ENCODE measurements at places on chromosomes 4 and X.

DNA sequence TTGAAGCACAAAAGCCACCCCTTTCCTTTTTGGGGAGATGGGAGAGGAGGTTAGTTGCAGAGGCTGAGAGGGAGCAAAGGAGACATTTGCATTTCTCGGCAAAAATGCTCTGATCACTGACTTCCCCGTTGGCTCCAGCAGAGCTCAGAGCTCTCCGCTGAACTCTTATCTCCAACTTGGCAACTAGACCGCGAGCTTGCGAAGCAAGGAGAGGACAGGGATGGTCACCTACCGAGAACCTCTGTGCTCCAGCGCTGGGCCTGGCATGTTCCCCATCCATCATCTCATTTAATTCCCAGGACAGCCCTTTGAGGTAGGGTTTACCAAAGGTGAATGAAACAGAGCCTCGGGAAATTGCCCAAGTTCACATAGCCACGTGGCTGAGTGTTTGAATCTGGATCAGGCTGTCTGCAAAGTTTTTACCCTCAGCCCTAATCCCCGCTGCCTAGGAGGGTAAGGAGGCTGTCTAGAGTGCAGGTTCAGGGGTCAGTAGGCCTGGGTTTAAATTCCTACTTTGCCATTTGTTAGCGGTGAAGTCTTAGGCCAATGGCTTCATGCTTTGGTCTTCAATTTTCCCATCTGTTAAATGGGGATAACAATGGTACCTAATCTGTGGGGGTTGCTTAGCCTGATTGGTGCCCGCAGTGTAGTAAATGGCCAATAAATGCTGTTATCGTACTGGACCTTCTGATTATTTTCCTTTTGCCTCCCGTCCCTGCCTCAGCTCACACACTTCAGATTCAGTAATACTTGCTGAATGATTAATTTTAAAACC is 3.8 kb upstream of the CITED1 start:
- DNase-seq: no peak

DNA sequence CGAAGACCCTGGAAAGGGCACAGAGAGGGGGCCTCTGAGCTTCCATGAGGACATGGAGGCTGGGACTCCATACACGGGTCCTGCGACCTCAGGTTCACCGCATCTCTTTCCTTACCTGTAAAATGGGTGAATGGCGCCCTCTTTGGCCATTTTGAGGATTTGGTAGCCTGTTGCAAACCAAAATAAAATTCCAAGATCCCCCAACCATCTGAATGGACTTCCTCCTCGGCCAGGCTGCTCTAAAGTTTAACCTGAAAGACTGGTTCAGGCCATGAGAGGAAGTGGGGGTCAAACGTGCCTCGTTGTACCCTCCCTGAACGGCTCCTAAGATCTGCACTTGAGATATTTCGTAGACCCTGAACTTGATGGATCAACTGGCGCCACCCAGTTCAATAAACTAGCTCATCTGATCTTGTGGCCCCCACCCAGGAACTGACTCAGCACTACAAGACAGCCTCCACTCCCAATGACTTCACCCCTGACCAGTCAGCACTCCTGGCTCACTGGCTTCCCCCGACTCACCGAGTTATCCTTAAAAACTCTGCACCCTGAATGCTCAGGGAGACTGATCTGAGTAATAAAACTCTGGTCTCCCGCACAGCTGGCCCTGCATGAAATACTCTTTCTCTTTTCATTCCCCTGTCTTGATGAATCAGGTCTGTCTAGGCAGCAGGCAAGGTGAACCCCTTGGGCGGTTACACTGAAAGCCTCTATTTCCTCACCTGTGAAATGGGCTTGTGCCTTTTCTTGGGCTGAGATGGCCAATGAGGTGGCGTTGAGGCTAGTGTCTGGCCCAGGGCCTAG is 32.9 kb upstream of the GPR78 start:
- peak; percentile 79 for DNase-seq

- peak; percentile 48 for DNase-seq
Measured at GRCh38 chrX:65871671-65872311, 168.1 kb downstream of the VSIG4 start.

- DNase-seq: no peak
Measured at GRCh38 chr4:47104986-47105385, 73.6 kb downstream of the GABRB1 start.

DNA sequence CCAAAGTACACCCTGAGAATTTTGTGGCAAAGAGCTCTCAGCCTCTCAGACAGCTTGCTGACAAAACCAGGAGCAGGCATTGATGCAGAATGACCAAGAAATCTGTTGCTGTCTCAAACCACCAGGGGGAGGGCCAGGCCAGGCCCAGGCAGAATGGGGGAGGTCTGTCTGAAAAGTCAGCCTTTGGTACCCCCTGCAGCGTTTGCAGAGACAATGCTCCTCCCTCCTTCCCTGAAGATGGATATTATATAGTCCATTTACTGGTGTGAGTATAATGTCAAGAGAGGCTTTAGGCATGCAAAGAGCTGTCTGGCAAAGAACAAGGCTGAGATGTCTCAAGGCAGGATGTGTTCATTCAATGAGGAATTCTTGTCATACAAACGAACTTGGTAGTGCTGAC is 52.9 kb upstream of the TRPC5OS start:
- peak; percentile 2 for DNase-seq

GRCh38 chr4:73964862-73965611 is 16.8 kb downstream of the PF4 start:
- DNase-seq: peak; percentile 65

DNA sequence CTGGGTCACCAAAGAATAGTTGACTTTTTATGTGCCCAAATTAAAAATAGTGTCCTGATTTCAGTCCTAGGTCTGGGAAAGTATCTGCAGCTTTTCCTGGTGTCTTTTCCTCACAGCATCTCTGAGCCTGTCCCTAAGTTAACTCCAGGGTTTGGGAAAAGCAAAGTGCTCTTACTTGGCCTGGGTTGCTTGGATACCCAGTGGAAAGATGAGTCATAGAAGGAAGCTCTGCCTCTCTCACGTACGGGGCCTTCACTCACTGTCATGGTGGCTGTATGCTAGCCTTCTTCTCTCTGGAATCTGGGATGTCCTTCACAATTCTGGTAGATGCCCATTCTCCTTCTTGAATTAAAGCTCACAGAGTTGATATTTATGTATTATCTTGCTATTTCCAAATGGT is 607.3 kb downstream of the ANKRD50 start:
- peak; percentile 89 for DNase-seq

Measured in RPMI7951 (cell line).